ENCODE measurements at places on chromosomes 6 and 20. TPM values are rescaled to one million over a fixed set of nuclear protein-coding genes. Genes with fewer than 3 reads are reported as not detected.

PTP4A1 gene
- total RNA-seq = 10.5 TPM

BAK1 gene
- total RNA-seq = 7.9 TPM

GTPBP2 gene
- total RNA-seq = 58.5 TPM

BTN3A1 gene
- 12.3 TPM for total RNA-seq

GPLD1 gene
- total RNA-seq = 2.8 TPM

DNA sequence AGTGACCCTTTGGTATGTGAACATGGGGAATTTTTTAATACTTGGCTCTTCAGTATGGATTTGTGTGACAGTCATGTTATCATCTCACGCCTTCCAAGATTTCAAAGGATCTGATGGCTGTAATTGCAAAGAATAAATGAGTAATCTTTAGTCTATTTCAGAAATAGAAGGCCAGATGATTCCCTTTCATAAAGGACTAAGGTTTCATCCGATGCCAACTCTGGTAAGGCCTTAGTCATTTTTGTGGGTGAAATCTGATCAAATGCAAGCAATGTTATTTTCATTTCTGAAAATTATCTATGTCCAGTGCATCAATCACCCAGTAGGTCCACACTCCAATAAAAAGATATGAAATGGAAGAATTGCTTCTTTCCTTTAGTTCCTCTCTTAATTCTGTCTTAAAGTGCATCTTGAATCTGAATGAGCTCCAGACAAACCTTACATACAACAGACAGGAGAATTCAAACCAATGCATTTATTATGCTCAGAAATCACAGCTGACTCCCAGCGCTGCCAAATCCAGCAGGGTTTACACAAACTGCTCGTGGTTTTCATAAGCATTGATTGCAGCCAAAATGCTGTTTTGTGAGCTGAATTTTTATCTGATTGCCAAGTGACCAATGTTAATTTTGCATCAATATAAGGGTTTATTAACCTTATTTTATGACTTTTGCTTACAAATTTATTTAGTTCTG is 565.2 kb upstream of the MARCKS start:
- no peak for DNase-seq

DNA sequence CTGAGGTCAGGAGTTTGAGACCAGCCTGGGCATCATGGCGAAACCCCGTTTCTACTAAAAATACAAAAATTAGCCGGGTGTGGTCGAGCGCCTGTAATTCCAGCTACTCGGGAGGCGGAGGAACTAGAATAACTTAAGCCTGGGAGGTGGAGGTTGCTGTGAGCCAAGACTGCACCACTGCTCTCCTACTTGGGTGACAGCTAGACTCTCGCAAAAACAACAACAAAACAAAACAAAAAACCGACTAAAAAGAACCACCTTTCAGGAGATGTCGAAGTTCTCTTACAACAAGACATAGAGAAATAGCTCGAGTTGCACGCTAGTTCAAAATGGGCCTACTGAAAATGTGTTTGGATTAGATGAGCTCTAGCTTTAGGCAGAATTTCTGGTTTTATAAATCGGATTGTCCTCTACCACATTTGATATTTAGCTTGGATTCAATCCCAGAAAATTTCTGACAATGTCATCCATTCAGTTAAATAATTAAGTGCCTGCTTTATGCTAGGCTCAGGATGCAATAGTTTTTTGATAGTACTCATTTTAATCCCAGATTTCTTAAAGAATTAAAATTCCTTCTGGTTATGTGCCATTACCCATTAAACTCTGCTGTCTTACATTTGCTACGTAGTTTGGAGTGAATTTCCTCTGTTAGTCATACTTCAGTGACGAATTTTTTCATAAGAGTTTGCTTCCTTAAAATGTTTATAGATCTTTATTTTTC is 137.5 kb upstream of the SHLD1 start:
- DNase-seq = no peak

DNA sequence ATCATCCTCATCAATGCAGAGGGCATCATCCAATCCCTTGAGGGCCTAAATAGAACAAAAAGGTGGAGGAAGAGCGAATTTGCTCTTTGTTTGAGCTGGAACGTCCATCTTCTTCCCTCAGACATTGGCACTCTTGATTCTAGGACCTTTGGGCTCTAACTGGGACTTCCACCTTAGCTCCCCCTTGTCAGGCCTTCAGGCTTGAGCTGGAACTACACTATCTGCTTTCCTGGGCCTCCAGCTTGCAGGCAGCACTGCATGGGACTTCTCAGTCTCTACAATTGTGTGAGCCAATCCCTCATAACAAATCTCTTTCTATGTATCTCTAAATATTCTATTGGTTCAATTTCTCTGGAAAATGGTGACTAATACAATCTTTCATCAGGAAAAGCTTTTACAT is 155.4 kb downstream of the MCHR2 start:
- no peak for DNase-seq

- DNase-seq = no peak
Measured at GRCh38 chr20:18906046-18906445, 92.5 kb downstream of the SCP2D1 start.

- peak; percentile 100 for DNase-seq
Measured at GRCh38 chr20:50186151-50186885, 4.3 kb upstream of the CEBPB start.

DNA sequence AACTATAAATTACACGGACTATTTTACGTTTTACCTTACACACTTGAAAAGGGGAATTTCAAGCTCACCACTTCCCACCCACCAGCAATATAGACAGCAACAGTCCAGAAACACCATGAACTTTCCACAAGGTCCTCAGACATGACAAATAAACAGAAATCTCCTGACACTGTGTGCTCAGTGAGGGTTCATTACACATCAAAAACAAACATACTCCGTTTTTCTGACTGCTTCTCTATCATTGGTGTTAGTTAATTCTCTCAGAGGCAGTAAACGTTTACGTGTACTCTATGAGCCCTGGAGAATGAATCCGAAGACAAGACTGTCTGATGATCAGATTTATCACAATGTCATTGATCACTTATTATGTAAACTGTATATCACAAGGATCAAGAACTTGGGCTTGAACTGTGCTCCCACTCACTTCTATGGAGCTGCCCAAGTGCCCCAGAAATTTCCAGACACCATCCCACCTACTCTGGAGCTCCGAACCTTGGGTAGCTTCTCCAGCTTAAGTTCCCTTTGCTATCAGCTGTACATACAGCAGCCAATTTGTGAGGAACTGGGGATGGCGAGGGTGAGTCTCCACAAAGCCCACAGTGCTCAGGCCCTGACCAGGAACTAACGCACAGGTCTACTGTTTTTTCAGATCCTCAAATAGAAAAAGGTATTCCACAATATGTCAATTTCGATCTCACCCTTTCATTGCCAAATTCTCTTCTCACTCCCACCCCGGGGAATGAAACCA is 86.0 kb downstream of the ALDH8A1 start:
- no peak for DNase-seq

- DNase-seq = no peak
Measured at GRCh38 chr6:42724825-42725224, 2.4 kb upstream of the PRPH2 start.

- DNase-seq = no peak
Measured at GRCh38 chr6:160333841-160334240, 14.3 kb upstream of the SLC22A3 start.

DNA sequence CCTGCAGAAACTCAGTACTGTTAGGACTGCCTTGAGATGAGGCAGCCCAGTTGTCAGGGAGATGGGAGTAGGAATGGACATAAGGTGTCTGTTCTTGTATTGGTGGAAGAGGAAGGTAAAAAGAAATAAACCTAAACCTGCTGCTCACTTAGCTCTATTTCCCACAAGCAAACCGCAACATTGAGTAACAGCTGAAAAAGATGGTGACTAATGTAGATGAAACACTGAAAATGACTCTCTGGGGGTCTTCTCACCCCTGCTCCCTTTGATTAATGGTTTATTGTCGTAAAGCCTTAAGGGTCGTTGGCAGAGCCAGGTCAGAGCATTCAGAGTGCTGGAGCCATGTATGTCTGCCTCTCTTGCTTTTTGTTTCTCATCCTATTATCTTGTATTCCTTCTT is 87.5 kb downstream of the FOXO3 start:
- DNase-seq = no peak

GRCh38 chr20:63610581-63611435 is 16.1 kb downstream of the GMEB2 start:
- DNase-seq = no peak

- no peak for DNase-seq
Measured at GRCh38 chr6:84785671-84786070, 21.3 kb upstream of the TBX18 start.

DNA sequence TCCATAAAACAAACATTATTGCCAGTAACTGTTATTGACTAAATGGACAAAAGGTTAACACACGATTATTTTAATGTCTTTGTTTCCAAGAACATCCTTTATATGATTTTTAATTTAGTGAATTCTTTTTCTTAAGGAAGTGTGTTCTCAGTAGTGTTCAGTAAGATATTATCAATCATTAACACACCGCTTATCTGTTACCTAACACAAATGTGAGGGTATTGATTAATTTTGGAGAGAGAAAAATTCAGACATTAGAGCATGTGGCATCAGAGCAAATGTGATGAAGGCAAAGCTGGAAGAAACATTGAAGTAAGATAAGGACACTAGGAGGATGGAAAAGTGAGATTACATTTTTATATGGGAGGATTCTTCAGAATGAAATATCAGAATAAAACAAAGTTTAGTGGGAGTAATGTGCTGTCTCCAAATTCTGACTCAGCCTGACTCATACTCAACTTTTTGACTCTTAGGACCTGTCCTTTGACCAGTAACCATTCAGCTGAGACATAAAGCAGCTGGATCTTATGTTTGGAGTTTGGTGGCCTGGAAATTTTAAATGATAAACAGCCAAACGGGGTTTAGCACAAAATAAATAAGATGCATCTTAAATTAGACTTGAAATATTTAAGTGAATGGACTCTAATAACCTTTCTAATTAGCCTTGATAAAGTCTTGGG is 348.6 kb downstream of the CD109 start:
- no peak for DNase-seq

DNA sequence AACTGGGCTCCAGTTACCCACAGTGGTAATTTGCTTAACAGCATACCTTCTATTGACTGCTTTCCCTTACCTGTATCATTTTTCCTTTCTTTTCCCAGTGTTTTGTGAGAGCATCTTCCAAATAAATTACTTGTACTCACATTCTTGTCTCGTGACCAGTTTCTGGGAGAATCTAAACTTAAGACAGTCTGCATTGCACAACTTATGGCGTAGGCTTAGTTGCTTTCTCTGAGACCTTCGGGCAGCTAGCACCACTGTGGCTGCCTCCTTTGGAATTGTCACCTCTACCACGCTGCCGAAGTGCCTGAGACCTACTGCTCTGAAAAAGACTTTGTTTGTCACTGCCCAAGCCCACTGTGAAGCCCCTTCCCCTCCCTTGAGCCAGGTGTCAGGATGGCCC is 188.1 kb upstream of the BMP2 start:
- DNase-seq = no peak

DNA sequence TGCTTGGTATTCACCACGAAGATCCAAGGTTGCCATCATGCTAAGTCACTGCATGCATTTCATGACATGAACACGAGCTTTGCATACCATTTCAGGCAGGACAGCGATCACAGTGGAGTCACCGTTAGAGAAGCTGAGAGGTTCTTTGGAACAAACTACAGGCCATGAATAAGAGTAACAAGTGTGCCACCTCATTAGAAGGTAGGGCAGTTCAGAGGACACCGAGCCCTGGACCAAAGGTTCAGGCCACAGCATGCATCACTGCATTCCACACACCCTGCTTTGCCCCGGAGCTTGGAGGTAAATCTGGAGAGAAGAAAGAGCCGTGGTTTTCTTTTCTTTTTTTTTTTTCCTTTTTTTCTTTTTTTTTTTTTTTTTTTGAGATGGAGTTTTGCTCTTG is 66.9 kb upstream of the CDH4 start:
- no peak for DNase-seq
